ENCODE measurements at places on chromosomes 7 and 10.
A peak's percentile ranks its signal among the peaks of the same experiment; 100 is the strongest.

DNA sequence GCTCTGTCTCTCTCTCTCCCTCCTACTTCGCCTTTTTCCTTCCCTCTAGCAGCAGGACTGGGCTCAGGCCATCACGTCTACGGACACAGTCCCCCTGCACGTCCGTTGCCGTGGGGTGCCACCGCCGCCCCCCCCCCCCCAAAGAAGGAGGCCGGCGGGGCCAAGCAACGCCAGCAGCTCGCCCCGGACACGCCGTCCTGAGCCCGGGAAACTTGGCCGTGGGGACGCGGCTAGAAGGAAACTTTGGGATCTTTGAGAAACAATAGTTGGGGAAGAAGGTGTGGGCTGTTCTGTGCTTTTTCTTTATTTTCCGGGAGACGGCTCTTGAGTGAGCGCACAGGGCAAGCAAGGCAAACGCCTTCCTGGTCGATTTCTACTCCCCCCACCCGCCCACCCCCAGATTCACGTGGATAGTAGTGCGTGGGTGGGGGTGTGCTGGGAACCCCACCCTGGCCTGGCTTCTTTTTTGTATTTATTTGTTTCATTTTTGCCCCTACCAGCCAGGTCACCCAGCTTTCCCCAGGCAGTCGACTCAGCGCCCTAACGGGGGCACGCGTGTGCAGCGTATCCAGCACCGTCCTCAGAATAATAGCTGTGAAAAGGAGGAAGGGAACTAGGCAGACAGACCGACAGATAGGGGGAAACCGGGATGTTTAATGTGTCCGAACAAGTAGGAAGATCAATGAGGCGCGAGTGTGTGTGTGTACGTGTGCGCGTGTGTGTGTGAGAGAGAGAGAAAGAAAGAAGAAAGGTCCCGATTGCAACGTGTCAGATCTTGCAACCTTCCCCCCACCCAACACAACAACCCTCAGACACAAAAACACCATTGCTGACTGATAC, 1.4 kb downstream of the MXI1 start:
- no peak for DNase-seq

- no peak for DNase-seq
Observed at GRCh38 chr10:6543431-6544005, 36.6 kb downstream of the PRKCQ start.

- no peak for DNase-seq
Observed at GRCh38 chr10:4671451-4672145, 154.4 kb upstream of the AKR1E2 start.

DNA sequence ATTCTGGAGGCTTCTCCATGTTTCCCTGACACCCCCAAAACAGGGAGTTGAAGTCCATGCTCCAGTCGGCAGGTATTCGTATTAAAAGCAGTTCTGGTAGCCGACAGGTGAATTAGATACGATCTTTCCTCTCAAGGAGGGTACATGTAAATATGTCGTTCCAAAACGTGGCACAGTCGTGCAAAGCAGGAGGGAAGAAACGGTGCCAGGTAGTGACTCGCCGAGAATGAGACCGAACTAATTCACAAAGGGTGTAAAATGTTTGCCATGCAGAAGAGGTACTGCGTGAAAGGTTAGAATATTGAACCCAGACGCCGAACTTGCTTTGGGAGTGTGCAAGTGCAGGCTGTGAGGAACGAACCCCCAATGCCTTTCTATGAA, 483 bp downstream of the EDRF1 start:
- DNase-seq = no peak

DNA sequence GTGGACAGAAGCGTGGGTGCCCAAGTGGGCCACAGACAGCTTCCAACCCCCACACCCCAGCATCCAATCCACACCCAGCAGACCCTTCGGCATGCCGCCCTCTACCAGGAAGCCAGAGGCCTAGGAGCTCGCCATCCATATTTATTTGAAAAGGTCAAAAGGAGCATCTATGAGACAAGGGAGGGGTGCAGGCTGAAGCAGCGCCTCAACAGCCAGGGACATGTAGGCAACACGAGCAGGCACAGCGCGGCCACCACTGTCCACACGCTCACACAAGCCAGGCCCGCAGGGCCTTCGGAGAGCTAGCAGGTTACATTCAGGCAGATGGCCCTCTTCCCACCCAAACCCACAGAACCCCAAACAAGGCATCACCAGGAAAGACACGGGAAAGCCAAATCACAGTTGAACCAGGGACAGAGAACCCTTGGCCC, 34.6 kb downstream of the PSAP start:
- DNase-seq = no peak

- DNase-seq = no peak
Observed at GRCh38 chr7:123705211-123705901, 43.4 kb downstream of the WASL start.

- DNase-seq = no peak
Observed at GRCh38 chr7:20287317-20287716, 43.4 kb upstream of the ITGB8 start.

- DNase-seq = peak; percentile 68
Observed at GRCh38 chr10:6203331-6204062, 765 bp downstream of the PFKFB3 start.

DNA sequence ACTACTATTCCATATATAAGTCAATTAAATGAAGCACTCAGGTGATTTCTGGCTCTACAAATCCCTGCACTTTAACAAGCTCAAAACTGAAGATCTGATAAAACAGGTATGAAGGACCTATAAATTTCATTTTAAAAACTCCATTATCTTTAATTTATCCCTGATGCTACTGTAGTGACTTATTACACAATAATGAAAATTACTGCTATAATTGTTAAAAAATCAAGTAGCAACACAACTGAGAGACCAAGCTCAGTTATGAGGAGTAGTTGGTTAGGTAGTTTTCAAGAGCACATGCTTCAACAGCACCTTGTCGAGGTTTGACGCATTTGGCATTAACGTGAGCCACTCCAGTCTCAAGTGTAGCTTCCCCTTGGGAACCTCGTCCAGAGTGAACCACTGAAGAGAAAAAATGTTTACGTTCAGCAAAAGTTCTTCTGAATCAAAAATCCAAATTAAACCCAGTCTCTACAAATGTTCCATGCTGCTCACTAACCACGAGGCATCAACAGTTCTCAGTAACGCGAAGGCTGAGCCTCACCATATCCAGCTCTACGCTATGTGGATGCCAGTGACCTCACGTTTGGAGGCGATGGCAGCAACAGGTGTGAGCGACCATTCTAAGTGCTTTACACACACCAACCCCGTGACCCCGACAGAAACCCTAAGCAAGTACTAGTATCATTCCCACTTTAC, 55.3 kb upstream of the NCAPG2 start:
- DNase-seq = no peak

DNA sequence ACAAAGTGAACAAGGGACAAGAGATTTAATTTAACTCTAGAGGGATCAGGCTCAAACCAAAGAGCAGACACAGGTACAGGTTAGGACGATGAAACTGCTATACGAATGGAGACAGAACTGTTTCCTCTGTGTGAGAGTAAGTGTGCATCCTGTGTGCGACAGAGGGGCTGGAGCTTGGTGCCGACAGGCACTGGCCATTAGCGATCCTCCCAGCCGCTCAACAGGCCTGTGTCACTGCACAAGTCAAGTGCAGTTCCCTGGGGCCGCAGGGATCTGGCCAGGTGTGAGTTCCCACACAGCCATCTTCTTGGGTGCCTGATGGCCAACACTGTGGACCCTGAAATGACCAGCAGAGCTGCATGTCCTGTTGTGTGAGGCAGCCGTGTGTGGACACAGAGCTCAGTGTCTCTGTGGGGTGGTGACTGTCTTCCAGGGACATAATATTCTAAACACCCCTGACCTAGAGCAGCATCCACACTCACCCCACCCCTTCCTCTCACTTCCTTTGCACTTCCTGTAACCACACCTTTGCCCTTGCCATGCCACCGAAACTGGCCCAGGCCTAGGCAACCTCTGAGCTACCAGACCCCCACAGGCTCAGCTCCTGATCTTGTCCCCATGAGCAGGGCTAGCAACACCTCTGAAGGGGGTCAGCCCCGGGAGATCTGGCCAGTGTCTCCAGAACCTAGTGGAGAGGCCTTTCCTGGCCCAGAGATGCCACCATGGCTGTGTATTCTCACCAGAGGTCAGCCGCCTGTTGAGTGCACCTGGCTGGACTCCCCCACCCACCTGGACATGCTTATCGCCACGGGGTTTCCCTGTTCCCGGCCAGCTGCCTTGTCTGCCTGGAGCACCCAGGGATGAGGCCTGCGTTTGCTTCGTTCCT, 11.7 kb upstream of the TBRG4 start:
- no peak for DNase-seq

DNA sequence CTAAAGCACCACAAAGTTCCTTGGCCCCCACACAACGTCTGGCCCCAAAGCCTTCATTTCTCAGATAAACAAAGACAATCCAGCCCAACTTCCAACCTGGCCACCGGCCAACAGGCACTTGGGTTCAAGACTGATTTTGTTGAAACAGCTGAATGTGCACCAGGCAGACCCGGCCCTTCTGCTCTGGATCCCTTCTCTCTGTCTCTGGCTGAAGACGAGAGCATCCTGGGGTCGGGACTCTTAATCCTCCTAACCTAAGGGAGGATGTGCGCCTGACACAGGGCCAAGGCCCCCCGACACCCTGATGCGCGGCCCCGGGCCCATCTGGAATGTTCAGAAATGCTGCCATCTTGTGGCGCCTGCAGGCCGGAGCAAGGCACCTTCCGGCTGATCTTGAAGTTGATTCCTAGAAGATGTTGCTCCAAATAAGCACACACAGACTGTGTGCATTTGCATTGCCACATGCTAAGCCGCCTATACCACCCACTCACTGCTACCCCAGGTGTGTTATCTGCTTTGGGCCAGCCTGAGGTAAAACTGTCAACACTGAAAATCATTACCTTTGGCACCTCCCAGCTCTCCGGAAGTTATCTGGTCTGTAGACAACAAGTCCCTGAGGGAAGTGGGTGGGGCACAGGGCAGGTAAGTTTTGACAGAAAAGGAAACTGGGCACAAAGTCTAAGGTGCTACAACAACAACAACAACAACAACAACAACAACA, 98.4 kb upstream of the HABP2 start:
- no peak for DNase-seq

DNA sequence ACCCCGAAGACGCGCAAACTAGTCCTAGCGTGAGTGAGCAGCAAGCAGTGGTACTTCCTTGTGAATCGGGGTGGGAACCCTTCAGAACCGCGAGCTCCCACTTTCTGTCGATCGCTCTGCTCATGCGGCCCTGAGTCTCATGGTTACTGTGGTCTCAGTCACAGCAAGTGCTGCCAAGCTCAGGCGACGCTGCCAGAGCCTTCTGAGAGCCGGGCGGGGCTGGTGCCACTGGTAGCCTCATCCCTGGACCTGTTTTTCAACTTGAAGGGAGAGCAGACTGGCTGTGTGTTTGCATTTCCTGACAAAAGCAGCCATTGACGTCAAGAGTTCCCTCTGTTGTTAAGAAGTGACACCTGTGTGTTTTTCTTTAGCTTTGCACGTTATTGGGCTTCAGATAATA, 32.9 kb upstream of the BHLHA15 start:
- DNase-seq = peak; percentile 66

- no peak for DNase-seq
Observed at GRCh38 chr10:5305374-5305773, 59.4 kb upstream of the UCN3 start.

DNA sequence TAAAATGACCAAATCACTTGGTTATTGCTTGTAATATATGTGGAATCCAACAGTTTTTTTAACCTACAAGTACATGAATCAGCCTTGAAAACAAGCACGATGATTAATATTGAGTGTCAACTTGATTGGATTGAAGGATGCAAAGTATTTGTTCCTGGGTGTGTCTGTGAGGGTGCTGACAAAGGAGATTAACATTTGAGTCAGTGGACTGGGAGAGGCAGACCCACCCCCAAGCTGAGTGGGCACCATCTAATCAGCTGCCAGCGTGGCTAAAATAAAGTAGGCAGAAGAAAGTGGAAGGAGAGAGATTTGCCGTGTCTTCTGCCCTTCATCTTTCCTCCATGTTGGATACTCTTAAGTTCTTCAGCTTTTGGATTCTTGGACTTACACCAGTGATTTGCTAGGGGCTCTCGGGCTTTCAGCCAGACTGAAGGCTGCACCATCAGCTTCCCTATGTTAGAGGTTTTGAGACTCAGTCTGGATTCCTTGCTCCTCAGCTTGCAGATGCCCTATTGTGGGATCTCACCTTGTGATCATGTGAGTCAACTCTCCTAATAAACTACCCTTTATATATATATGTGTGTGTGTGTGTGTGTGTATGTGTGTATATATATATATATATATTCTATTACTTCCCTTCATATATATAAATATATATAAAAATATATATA, 118.4 kb upstream of the WDR11 start:
- no peak for DNase-seq

- DNase-seq = no peak
Observed at GRCh38 chr7:116434820-116435341, 64.7 kb upstream of the CAV2 start.

DNA sequence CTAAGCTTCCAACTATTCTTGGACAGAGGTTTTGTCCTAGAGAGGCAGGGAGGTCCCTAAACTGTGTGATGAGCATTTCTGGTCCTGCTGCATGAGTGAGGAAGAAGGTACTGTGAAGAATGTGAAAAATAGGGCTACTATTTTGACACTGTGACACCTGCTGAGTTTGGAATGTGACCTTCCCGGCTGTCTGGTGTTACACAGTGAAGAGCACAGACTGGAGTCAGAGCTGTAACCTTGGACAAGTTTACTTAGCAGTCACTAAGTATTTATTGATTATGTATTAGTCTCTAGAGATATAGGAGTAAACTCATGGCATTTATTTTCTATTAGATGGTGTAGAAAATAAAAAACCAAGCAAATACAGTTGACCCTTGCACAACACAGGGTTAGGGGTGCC, 12.3 kb downstream of the GOLGA7B start:
- peak; percentile 74 for DNase-seq

Data from PC-9 (cell line).